Psoas muscle (tissue), 8 donors: ENCODE measurements at places on chromosomes 1 and 21. TPM values are rescaled to one million over a fixed set of nuclear protein-coding genes. Genes with fewer than 3 reads are reported as not detected.

Gene DYNLT4
- 0.06 TPM for polyA plus RNA-seq

Gene LCE1D
- not detected for polyA plus RNA-seq

Gene BRINP3
- 0.09 TPM for polyA plus RNA-seq

Gene IL22RA1
- 0.26 TPM for polyA plus RNA-seq

Gene DCST1
- polyA plus RNA-seq: not detected

Gene ANGPTL3
- polyA plus RNA-seq: not detected
